Germinal center (tissue), 1 donor: ENCODE measurements at places on chromosomes 4 and X.

DNA sequence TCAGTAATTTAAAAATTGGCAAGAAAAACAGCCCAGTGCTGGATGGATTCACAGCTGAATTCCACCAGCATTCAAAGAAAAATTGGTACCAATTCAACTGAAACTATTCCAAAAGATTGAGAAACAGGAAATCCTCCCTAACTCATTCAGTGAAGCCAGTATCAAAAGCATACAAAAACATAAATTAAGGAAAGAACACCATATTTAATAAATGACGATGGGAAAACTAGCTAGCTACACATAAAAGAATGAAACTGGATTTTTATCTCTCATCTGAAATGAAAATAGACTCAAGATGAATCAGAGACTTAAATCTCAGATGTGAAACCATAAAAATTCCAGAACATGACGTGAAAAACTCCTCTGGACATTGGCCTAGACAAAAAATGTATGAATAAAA is 516.8 kb upstream of the SPANXN1 start:
- DNase-seq = no peak

DNA sequence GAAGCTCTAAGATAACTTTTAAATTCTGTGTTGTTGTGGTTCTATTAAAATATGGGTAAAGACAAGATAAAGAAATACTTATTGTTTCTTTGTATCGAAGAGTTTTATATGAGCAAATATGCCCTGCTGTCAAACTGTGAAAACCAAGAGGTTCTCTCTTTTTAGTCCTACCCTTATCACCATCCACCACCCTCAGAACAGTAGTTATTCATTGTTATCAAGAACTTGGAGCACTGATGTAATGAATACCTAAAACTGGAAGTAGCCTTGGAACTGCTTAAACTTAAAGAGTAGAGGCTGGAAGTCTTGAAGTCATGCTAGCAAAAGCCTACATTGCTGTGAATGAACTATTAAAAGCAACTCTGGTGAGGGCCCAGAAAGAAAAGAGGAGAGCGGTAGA is 9.2 kb downstream of the PIR start:
- no peak for DNase-seq

GRCh38 chr4:167105857-167106256 is 128.4 kb downstream of the SPOCK3 start:
- no peak for DNase-seq

DNA sequence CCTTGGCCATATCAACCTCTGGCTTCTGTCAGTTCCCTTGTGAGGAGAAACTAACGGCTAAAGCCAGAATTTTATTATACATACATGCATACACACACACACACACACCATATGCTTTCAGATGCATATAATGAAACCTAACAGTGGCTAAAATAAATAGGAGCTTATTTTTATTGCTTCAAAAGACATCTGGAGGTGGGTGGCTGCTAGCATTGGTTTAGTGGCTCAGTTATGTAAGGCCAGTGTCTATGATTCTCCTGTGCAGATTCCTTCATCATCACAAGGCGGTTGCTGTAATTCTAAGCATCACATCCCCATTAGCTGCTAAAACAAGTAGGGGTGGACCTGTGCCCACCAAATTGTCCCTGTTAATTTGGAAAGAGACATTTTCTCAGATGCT is 110.8 kb downstream of the MAPK10 start:
- DNase-seq = no peak

DNA sequence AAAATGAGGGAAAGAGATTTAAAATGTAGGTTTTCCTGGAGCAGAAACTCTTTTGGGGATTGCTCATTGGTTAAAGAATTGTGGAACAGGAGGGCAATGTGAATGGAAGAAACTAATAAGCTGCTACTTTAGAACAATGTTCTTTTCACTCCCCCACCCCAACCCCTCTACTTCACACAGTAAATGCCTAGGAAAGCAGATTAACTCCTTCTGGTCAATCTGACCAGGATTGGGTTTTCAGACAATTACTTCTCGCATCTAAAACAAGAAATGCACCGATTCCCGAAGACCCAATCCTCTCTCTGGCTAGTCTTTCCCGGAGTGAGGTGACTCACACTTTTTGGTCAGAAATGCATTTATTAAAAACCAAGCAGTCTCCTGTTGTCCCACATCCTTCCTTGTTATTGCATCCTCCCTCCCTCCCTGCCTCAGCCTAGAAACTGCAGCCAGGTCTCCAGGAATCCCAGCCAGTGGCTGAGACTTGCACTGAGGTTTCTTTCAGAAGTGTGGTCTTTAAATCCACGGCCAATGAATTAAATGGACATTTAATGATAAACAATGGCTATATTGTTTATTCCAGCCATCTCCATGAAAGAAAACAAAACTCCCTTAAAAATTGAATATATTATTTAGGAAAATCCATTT is 21.4 kb downstream of the MFAP3L start:
- no peak for DNase-seq

DNA sequence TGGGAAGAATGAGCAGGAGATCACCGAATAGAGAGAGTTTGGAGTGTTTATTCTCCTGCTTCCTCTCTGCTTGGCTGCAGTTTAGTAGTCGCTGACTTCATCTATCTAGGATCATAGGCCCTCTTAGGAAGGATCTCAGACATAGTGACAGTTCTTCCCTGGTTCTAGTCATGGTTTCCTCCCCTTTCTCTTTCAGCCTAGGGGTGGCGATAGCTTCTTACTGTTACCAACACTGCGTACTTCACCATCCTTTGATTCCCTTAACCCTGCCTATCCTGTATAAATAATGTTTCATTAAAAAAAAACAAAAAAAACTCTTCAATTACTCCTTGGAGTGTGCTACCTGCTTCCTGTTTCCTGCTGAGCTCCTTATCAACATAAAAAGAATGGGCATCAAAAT is 103.8 kb downstream of the DDX53 start:
- no peak for DNase-seq

- DNase-seq = no peak
These were observed 31.1 kb downstream of the ACOX3 start for GRCh38 chr4:8409264-8410065.

GRCh38 chr4:110867251-110867960 is 244.5 kb upstream of the PITX2 start:
- no peak for DNase-seq

GRCh38 chr4:85419103-85419502 is 55.8 kb upstream of the ARHGAP24 start:
- DNase-seq = no peak

DNA sequence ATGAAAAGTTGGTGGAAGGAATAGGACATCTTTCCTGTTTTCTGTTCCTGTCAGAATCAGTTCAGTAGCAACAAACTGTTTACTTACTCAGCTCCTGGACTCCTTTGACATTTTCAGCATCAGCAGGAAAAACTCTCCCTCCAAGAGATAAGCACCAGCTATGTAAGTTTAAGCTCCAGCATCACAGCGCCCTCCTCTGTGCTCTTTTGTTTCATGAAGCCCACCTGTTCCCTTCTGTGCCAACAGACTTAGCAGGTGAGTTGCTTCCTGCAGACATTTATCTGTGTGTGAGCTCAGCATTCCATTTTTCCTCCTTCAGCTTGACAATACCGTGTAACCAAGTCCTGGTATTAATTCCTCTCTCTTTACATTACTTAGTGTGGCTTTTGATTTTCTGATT is 644.1 kb upstream of the AGA start:
- DNase-seq = no peak

DNA sequence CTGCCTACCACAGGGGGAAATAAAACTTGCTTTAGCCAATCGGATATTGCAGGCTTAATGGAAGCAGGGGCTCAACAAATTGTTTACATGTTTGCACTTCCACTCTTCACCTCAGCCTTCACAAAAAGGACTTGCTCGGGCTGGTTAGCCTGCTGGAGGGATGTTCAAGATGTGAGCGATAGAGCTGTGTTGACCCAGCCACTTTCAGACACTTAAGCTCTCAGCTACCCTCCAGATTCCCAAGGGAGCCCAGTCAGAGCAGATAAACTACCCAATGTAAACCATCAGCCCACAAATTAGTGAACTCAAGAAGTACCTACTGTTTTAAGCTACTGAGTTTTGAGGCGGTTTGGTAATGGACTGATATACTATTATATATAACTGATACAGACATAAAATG is 508.4 kb upstream of the FTHL17 start:
- DNase-seq = no peak

DNA sequence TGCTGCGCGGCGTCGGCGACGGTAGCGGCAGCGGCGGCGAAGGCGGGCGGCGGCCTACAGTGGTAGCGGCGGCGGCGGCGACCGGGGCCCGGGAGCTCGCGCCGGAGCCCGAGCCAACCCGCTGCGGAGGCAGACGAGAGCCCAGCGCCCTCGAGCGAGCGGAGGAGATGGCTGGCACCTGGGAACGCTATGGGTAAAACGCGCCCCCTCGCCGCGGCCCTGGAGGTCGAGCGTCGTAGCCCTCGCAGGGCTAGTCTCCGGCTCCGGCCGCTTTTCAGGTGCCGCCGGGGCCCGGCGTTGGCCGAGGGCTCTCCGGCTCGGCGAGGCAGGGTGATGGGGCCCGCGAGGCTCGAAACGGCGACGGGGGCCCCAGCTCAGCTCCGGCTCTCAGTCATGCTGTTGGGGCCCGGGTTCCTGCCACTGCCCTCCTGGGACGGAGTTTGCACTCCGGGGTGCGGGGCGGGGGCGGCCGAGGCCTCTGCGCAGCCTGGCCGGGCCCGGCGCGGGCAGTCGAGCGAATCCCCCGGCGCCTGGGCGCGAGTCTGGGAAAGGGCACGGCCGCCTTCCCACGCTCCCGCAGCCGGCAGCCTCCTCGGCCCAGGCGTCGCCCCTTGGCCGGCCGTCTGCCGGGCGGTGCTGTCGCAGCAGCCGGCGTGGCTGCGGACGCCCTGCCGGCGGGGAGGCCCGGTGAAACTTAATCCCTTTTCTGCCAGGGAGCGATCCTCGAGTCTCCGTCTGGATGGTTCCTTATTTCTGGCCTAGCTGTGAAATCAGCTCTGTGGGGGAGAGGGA is 768 bp downstream of the MID2 start:
- DNase-seq = peak; percentile 13
